ENCODE measurements at places on chromosomes 1 and 21.

DNA sequence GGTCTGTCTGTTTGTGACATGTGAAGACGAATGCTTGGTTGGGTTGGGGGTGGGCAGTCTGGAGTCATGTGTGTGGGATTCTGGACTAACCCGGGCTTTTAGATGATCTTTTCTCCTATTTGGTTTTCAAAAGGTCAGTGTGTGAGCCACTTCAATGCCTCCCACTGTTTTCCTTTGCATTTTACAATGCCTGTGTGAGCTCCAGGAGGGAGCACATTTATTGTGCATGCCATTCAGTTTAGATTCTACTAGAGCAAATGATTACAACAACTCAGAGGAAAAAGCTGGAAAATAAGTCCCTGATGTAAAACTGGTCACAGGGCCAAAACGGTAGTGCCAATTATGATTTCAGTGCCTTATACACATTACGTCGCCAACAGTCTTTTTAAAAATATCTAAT, 90.9 kb downstream of the LYPLAL1 start:
- no peak for DNase-seq

GRCh38 chr1:32885676-32886003, 651 bp upstream of the HPCA start:
- no peak for DNase-seq

- peak; percentile 5 for DNase-seq
Measured at GRCh38 chr1:178821134-178821866, 49.6 kb downstream of the ANGPTL1 start.

- no peak for DNase-seq
Measured at GRCh38 chr1:211932231-211932932, 101.8 kb upstream of the LPGAT1 start.

GRCh38 chr1:226938903-226939437, 1.1 kb upstream of the COQ8A start:
- DNase-seq = no peak

DNA sequence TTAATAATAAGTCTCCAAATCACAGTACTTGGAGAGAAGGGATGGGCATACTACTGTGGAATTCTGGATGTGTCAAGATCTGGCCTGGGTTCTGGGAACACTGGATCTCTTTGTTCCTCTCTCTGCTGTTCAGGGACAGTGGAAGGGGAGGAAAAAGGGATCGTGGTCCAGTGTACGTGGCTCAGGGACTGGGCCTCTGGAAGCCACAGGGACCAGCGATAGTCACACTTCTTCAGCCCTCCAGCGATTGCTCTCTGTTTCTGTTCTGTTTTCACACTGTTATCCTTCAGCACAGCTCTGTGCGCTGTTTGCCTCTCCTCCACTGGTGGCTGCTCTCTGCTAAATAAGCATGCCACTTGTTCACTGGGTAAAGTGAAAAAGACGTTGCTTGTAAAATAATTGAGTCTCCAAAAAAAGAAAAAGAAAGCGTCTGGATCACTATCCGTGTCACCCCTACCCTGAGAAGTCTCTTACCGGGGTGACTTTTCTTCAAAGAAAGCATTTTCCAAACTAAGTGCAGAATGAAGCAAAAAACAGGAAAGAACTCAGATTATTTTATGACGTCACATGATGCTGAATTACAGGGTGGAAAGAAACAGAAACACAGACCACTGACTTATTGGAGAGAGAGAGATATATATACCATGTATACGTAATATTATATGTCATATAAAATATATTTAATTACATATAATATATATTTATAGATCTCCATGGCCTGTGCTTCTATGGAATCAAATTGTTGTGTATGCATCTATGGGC, 279.4 kb downstream of the RGS7 start:
- no peak for DNase-seq

DNA sequence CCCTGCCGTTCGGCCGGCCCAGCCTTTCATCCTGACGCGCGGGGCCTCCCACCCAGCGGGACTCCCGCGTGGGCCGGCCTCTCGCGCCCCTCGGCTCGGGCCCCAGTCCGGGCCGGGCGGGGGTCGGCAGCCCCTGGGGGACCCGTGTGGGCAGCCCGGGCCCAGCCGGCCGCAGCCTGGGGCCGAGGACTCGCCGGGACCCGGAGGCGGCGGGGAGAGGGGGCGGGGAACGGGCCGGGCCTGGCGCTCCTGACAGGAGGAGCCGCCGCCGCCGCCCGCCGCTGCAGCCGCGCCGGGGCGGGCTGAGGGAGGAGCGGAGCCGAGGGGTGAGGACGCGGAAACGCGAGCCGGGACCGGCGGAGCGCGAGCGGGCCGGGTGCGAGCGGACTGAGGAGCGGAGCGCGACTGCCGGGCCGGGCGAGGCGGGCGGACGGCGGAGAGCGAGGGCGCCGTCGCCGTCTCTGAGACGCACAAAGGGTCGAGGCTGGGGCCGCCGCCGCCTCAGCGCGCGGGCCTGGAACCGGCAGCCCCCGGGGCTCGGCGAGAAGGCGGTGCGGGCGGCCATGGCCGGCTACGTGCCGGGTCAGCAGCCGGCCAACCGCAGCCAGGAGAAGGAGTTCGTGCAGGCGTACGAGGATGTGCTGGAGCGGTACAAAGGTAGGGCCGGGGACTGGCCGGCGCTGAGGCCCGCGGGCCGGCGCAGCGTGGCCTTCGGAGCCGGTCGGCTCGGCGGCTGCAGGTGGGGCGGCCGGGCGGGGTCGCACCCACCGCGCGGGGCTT, 79.1 kb downstream of the NDUFS5 start:
- peak; percentile 44 for DNase-seq

- peak; percentile 89 for DNase-seq
Measured at GRCh38 chr1:167447521-167448136, 70.7 kb downstream of the CD247 start.

- DNase-seq = no peak
Measured at GRCh38 chr1:226051365-226051764, 11.2 kb upstream of the H3-3A start.

DNA sequence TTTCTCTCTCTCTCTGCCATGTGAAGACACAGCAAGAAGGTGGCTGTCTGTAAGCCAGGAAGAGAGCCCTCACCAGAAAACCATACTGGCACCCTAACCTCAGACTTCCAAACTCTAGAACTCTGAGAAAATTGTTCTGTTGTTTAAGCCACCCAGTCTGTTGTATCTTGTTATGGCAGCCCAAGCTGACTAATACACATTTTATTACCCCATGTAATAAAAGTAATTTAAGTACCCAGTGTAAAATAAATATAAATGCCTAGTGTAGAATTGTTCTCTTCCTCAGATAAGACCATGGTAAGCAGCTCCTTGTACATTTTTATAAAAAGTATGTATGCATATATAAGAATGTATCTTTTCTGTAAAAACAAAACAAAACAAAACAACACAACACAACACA, 119.7 kb downstream of the DTL start:
- no peak for DNase-seq

DNA sequence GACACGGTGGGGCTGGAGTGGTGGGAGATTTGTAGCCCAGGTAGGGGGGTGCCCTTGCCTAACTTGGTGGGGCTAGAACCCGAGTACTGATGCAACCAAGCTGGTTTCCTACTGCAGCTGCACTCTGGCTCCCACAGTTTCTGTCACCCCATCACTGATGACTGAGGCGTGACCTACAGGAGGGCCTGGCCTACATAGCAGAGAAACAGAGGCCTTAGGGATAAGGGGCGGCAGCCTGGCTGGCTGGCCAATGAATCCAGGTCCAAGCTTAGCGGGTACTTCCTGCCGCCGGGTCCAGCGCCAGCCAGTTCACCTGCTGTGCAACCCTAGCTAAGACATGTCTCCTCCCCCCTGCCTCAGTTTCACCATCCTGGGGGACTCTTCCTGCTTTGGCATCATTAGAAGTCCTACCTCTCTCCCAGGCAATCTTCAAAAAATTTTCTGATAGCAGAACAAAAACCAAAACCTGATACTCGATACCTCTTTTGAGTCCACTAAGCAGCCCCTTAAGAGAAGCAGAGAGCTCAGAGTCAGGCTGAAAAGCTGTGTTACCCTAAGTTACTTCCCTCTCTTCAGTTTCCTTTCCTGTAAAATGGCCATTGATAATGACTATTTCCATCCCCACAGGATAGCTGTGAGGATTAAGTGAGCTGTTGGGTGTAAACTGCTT, 27.3 kb upstream of the RNF19B start:
- no peak for DNase-seq

- no peak for DNase-seq
Measured at GRCh38 chr1:178102218-178102617, 8.3 kb downstream of the RASAL2 start.

DNA sequence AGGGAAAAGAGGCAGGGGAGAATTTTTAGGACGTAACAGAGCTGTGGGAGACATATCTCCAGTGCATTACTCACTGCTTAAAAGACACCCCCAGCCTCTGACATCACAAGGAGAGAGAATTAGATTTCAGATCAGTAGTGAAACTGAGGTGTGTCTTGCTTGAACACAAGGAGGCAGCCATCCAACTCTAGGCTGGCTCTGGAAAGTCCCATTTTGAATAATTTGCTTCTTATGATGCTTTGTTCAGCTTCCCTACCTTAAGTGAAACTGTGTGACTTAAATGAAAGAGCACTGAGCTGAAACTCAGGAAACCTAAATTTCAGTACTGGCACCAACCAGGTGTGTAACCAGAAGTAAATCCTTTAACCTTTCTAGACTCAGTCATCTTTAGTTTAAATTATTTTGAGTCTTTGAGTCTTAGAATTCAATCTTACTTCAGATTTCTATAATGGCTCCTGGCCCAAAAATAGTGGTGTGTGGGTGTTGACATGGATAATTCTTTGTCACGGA, 251.6 kb upstream of the SGIP1 start:
- peak; percentile 78 for DNase-seq

DNA sequence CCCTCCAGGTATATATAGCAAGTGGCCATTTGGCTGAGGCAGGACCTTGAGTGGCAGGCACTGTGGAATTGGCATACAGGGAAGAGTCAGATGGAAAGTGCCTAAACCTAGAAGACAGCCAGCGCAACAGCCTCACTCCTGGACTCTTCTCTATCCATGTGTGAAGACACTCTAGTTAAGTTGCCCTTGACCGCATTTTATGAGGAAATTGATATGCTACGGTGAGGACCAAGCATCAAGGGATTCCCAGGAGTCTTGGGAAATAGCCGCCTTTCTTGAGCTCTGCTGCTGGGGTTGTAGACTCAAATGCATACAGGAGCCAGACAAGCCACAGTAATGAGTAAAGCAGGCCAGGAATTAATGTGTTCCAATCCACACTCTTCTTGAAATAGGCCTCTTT, 145.9 kb upstream of the KAZN start:
- DNase-seq = no peak

DNA sequence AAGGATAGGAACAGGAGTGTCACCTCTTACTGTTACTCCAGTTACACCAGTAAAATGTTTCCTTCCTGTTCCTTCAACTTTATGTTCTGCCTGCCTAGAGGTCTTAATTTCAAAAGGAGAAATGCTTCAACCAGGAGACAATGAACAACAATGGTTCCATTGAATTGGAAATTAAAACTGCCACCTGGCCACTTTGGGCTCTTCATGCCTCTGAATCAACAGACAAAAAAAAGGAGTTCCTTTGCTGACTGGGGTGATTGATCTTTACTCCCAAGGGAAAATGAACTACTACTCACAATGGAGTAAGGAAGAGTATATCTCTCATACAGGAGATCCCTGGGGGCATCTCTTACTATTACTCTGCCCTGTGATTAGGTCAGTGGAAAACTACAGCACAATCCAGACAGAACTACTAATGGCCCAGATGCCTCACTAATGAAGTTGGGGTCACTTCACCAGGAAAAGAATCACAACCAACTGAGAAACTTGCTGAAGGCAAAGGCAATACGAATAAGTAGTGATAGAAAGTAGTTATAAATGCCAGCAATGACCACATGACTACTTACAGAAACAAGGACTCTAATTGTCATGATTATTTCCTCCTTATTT, 76.6 kb upstream of the PRDX6 start:
- no peak for DNase-seq

- no peak for DNase-seq
Measured at GRCh38 chr1:228736844-228737445, 1.7 kb downstream of the RHOU start.

Data from stimulated activated CD4-positive, alpha-beta T cell treated with anti-CD3 and anti-CD28 coated beads, Interleukin-1b, Interleukin-23, amount 100 ng/mL, for 48 hours (primary cell).